NCI-H1694 (cell line): ENCODE measurements at places on chromosomes 3 and 15.

GRCh38 chr3:124131580-124131979 lies 139.7 kb upstream of the ROPN1 start:
- DNase-seq: peak; percentile 39

DNA sequence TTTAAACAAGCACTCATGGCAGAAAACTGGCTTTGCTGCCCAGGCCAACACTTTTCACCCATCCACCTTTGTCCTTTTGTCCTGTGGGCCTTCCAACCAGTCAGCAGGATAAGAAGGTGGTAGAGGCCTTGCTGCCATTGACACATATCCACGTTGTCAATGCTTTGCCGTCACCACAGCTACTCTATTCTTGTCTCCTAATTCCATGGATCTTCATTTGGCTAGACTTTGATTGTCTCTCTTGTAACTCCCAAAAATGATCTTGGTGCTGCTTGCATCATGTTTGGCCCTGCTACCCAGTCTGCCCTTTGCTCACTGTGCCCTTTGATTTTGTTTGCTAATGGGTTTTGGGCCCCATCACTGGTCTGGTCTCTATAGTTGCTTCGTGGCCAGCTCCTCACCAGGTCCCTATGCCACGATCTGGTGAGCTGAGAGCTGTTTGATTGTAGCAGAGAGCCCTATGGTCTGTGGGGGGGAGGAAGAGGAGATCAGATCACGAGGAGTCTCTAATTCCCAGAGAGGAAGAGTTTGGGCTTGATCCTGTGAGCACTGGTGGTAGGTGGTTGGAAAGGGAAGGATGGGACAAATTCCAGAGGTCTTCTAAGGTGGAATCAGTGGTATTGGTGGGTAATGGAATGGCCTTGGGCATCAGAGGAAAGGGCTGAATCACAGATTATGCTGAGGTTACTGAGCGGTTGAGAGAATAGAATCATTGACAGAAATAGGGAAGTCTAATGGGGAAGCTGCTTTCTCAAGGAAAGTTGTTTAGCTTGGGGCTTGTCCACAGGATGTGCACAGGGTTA lies 40.3 kb downstream of the ABHD2 start:
- DNase-seq: no peak

- DNase-seq: no peak
These were observed 2.4 kb upstream of the SEC62 start for GRCh38 chr3:169964176-169964575.

- DNase-seq: peak; percentile 63
These were observed 152.2 kb downstream of the ALCAM start for GRCh38 chr3:105518806-105519418.

GRCh38 chr15:95324656-95325055 lies 1005.8 kb upstream of the NR2F2 start:
- no peak for DNase-seq

- DNase-seq: no peak
These were observed 504.4 kb downstream of the FHIT start for GRCh38 chr3:60746695-60747416.

GRCh38 chr3:177652556-177653291 lies 455.4 kb upstream of the TBL1XR1 start:
- DNase-seq: no peak

DNA sequence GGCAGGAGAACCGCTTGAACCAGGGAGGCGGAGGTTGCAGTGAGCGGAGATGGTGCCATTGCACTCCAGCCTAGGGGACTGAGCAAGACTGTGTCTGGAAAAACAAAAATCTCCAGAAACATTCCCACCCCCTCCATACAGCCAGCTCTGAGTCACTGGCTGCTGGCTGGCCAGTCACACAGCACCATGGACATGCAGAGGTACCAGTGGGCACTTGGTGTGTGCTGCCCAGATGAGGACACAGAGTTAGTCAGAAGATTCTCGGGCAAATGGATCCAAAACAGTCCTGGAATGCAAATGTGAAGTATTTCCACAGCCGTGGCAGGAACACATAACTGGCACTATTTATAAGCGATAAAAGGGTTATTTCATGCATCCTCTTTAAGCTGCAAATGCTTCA lies 44.6 kb downstream of the BDH1 start:
- no peak for DNase-seq

- no peak for DNase-seq
These were observed 325.6 kb upstream of the AZI2 start for GRCh38 chr3:28674212-28674611.

DNA sequence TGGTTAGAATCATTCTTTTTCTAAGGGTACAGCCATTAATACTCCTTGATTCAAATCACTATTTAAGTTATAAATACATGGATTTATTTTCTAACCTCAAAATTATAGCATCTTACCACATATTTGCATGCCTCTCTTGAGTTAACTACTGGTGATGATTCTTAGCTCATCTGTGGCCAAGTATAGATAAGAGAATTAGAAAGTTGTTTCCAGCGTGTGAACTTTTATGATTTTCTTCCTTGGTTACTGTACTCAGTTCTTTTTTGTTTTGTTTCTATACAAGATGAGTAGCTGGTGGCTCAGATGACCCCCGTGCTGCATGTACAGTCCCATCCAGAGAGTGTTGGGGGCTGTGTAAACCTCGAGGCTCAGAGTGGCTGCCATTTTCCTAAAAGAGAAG lies 124.6 kb downstream of the IGF1R start:
- DNase-seq: no peak

- DNase-seq: no peak
These were observed 7.6 kb upstream of the MYO5C start for GRCh38 chr15:52303093-52303772.
